Activated T-helper 2 cell treated with anti-CD3 and anti-CD28 coated beads, Interferon-gamma antibody, Interleukin-2, Interleukin-4, amounts not matched to agents 10 μg/mL and 5 μg/mL and 100 μg/mL, durations not matched to agents 14 hours and 24 hours and 36 hours (primary cell): ENCODE measurements at places on chromosomes 11 and 22. TPM values are rescaled to one million over a fixed set of nuclear protein-coding genes. Genes with fewer than 3 reads are reported as not detected.

The TIMM10 gene
- total RNA-seq: 76.9 and 90.0 TPM in 2 replicates

The VSIG10L2 gene
- not detected in 2 replicates for total RNA-seq

The FAM180B gene
- total RNA-seq: 0.25 and 0.39 TPM in 2 replicates

The OR4C11 gene
- total RNA-seq: not detected in 2 replicates

DNA sequence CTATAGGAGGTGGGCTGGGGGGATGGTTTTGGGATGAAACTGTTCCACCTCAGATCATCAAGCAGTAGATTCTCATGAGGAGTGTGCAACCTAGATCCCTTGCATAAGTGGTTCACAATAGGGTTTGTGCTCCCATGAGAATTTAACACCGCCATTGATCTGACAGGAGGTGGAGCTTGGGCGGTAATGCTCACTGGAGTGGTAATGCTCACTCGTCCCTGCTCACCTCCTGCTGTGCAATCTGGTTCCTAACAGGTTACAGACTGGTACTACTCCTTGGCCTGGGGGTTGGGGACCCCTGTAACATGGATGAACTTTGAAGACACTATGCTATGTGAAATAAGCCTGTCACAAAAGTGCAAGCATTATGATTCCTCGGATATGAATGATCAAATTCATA is 87.0 kb upstream of the CLNS1A start:
- H3K36me3 ChIP-seq: peaks cover 32% of the 10 kb centered on the region
- H3K4me3 ChIP-seq: no peak overlapping the region
- H3K4me1 ChIP-seq: peaks cover 8% of the 10 kb centered on the region
- no peak overlapping the region for H3K27ac ChIP-seq
- DNase-seq: no peak

- H3K27me3 ChIP-seq: peaks cover 8% of the 10 kb centered on the region
- no peaks in the 10 kb centered on the region for H3K36me3 ChIP-seq
- H3K4me1 ChIP-seq: peaks cover 39% of the 10 kb centered on the region
These were observed 7.4 kb downstream of the ETS1 start for GRCh38 chr11:128579798-128580504.

GRCh38 chr11:120314861-120315260 is 10.2 kb upstream of the TLCD5 start:
- H3K27ac ChIP-seq: no peak overlapping the region
- H3K4me3 ChIP-seq: no peak overlapping the region
- no peaks in the 10 kb centered on the region for H3K4me1 ChIP-seq

- no peak overlapping the region for H3K27ac ChIP-seq
- no peak for DNase-seq
- H3K36me3 ChIP-seq: no peaks in the 10 kb centered on the region
- no peaks in the 10 kb centered on the region for H3K27me3 ChIP-seq
These were observed 46.2 kb downstream of the FLRT1 start for GRCh38 chr11:64081745-64082442.

DNA sequence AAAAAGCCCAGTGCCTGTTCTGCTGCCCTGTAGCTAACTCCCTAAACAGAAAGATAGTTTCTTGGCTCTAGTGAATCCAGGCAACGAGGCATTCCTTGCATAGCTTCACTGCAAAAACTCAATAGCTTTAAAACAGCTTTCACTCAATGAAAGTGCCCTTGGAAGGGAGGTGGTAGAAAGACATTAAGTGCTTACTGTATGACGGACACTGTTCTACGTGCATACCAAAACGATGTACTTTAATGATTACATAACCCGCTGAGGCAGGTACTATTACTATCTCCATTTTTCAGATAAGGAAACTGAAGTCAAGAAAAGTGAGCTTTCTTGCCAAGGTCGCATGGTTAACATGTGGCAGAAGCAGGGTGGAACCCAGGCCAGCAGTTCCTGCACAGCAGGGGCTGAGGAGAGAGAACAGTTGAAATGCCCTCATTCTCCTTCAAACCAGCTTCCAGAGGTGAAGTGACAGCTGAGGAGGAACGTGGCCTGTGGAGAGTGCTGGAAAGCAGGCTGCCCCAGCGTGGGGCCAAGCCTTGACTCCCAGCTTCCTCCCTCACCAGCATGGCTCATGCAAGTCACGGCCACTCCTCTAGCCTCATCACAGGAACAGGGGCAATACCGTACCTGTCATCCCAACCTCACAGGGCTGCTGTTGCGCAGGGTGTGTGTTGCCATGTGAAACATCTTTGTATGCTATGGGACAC is 227.5 kb upstream of the NARS2 start:
- no peak overlapping the region for H3K27ac ChIP-seq
- DNase-seq: no peak
- no peaks in the 10 kb centered on the region for H3K27me3 ChIP-seq
- H3K36me3 ChIP-seq: no peaks in the 10 kb centered on the region
- no peak overlapping the region for H3K4me3 ChIP-seq

DNA sequence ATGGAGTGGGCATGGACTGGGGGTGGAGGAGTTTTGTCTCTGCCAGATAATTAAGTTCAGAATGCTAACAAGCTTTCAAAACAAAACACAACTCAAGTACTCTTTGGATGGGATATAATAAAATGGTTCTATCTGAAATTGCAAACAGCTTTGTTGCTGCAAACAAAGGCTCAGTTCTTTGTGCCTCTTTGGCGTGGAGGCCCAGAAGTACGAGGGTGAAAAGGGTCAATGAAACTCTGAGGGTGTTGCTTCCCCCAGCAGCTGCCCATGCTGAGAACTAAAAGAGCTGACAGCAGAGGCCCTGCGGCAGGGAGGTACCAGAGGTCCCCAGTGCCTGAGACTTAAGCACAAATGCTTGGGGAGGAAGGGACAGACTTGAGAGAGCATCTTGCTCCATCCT is 26.5 kb upstream of the IGSF22 start:
- H3K27ac ChIP-seq: no peak overlapping the region
- peaks cover 11% of the 10 kb centered on the region for H3K27me3 ChIP-seq
- H3K36me3 ChIP-seq: no peaks in the 10 kb centered on the region
- DNase-seq: no peak

GRCh38 chr11:120385655-120386054 is 49.4 kb downstream of the ARHGEF12 start:
- H3K4me1 ChIP-seq: no peaks in the 10 kb centered on the region
- H3K36me3 ChIP-seq: no peaks in the 10 kb centered on the region
- DNase-seq: no peak
- H3K27me3 ChIP-seq: peaks cover 36% of the 10 kb centered on the region
- H3K27ac ChIP-seq: no peak overlapping the region
- no peak overlapping the region for H3K4me3 ChIP-seq

- no peak for DNase-seq
- H3K27me3 ChIP-seq: no peaks in the 10 kb centered on the region
- no peak overlapping the region for H3K4me3 ChIP-seq
- H3K27ac ChIP-seq: no peak overlapping the region
- H3K4me1 ChIP-seq: peaks cover 9% of the 10 kb centered on the region
- H3K36me3 ChIP-seq: peaks cover 10% of the 10 kb centered on the region
These were observed 99.6 kb downstream of the FAM168A start for GRCh38 chr11:73498343-73498742.

- no peak overlapping the region for H3K4me3 ChIP-seq
- no peaks in the 10 kb centered on the region for H3K4me1 ChIP-seq
- no peak overlapping the region for H3K27ac ChIP-seq
These were observed 3.6 kb downstream of the DUSP8 start for GRCh38 chr11:1568441-1568911.

GRCh38 chr11:78954261-78954660 is 379.6 kb upstream of the NARS2 start:
- no peak overlapping the region for H3K27ac ChIP-seq
- H3K27me3 ChIP-seq: peaks cover 7% of the 10 kb centered on the region
- H3K36me3 ChIP-seq: no peaks in the 10 kb centered on the region
- H3K4me3 ChIP-seq: no peak overlapping the region
- no peak for DNase-seq

DNA sequence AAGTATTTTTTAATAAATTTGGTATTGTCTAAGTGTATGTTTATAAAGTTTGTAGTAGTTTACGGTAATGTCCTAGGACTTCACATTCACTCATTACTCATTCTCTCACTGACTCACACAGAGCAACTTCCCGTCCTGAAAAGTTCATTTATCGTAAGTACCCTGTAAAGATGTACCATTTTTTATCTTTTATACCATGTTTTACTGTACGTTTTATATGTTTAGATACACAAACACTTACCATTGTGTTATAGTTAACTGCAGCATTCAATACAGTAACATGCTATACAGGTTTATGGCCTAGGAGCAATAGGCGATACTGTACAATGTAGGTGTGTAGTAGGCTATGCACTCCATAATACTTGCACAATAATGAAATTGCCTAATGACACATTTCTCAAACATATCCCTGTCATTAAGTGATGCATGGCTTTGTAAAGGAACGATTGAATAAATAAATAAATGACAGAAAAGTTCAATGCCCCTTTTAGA is 12.5 kb upstream of the CARD18 start:
- H3K4me3 ChIP-seq: no peak overlapping the region
- no peak for DNase-seq
- no peaks in the 10 kb centered on the region for H3K27me3 ChIP-seq
- H3K27ac ChIP-seq: no peak overlapping the region
- no peaks in the 10 kb centered on the region for H3K4me1 ChIP-seq

- no peak overlapping the region for H3K4me3 ChIP-seq
- peaks cover 21% of the 10 kb centered on the region for H3K4me1 ChIP-seq
- no peaks in the 10 kb centered on the region for H3K27me3 ChIP-seq
- no peak for DNase-seq
These were observed 2.8 kb upstream of the GRAMD4 start for GRCh38 chr22:46617207-46617985.

DNA sequence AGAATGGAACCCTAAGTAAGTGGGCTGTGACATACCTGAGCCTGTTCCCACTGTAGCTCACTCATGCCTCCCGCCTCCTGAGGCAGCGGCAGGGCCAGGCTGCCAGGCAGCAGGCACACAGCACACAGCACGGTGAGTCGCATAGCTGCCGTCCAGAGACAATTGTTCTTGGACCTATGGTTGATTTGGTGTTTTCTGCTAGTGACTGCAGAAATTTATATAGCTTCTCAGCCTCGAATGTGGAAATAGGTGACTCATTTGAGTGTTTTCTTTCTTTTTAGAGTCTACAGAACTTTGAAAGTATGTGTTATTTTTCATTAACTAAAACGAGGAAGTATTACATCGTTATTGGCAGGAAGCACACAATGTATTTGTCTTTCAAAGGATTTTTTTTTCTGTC is at the start of gene MMP7:
Gene MMP7, minus strand, starts transcription at position 190 of the 400 bp plus-strand sequence. Its CDS starts 47 bp downstream, at position 143.
- H3K4me3 ChIP-seq: no peak within 1 kb of the TSS
- no peak within 1 kb of the TSS for H3K27ac ChIP-seq
- no peaks in the 10 kb centered on the region for H3K36me3 ChIP-seq
- DNase-seq: no peak
- peaks cover 13% of the 10 kb centered on the region for H3K4me1 ChIP-seq

DNA sequence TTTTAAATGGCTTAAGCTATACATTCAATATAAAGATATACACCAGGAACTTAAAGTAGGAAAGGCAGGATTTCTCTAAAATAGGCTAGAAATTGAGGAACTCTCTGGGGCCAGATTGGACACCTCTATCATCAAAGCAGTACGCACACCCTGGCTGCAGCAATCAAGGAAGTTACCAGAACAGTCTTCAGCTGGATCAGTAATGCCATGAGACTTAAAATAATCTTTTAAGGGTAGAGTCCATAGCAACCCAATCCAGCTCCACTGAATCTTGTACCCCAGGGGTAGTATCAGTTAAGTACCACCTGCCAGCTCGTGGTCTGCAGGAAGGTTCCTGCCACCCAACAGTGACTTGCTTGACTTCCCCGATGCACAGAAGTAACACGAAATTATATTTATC is 3.0 kb downstream of the RDX start:
- peaks cover 50% of the 10 kb centered on the region for H3K4me1 ChIP-seq
- H3K36me3 ChIP-seq: peaks cover 37% of the 10 kb centered on the region
- no peaks in the 10 kb centered on the region for H3K27me3 ChIP-seq
- no peak for DNase-seq

DNA sequence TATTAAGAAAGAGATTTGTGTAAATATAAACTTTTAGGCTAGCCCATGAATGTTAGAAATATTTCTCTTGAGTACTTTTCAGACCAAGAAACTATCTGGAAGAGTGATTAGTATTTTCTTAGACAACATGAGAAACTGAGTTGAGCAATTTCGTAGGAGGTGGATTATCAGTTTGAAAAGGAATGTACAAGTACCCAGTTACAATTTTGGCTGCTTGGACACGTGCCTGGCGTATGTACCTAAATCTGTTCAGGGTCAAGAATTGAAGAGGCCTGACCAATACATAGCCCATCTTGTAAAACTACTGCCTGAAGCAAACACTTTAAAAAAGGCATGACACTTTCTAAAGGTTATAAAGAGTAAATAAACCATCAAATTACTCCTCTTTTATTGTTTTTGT is 71.1 kb downstream of the CCDC73 start:
- peaks cover 8% of the 10 kb centered on the region for H3K27me3 ChIP-seq
- H3K36me3 ChIP-seq: no peaks in the 10 kb centered on the region
- H3K4me1 ChIP-seq: peaks cover 2% of the 10 kb centered on the region
- no peak overlapping the region for H3K27ac ChIP-seq
- no peak overlapping the region for H3K4me3 ChIP-seq

DNA sequence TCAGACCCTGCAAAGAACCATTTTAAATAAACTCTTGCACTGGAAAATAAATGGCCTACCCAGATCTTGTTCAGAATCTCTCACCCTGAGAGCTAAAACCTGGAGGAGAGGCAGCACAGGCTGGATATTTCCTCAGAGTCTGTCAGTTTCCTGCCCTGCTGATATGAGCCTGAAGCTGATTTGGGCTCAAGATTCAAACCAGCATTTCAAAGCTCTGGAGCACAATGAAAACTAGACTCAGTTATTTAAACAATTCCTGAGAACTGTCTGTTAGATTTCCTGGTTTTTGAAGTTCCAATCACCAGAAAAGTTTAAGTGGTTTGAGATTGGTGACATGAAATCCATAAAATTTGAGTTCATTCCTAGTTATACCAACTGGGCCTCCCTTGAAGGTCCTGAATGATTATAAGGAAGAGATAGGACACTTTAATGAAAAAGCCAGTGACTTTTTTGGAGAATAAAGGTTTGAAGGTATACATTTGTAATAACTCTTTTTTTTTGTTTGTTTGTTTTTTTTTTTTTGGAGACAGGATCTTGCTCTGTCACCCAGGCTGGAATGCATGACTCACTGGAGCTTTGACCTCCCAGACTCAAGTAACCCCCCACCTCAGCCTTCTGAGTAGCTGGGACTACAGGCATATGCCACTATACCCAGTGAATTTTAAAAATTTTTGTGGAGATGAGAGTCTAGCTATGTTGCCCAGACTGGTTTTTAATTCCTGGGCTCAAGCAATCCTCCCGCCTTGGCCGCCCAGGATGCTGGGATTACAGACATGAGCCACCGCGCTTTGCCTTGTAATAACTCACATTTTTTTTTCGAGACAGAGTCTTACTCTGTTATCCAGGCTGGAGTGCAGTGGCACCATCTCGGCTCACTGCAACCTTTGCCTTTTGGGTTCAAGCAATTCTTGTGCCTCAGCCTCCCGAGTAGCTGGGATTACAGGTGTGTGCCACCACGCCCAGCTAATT is 8.0 kb upstream of the ESAM start:
- no peaks in the 10 kb centered on the region for H3K27me3 ChIP-seq
- peaks cover 4% of the 10 kb centered on the region for H3K4me1 ChIP-seq
- H3K27ac ChIP-seq: no peak overlapping the region
- H3K4me3 ChIP-seq: no peak overlapping the region
- H3K36me3 ChIP-seq: peaks cover 13% of the 10 kb centered on the region
- no peak for DNase-seq
